Activated CD4-positive, alpha-beta T cell treated with anti-CD3 and anti-CD28 coated beads for 36 hours (primary cell): ENCODE measurements at places on chromosomes 5 and 9.

DNA sequence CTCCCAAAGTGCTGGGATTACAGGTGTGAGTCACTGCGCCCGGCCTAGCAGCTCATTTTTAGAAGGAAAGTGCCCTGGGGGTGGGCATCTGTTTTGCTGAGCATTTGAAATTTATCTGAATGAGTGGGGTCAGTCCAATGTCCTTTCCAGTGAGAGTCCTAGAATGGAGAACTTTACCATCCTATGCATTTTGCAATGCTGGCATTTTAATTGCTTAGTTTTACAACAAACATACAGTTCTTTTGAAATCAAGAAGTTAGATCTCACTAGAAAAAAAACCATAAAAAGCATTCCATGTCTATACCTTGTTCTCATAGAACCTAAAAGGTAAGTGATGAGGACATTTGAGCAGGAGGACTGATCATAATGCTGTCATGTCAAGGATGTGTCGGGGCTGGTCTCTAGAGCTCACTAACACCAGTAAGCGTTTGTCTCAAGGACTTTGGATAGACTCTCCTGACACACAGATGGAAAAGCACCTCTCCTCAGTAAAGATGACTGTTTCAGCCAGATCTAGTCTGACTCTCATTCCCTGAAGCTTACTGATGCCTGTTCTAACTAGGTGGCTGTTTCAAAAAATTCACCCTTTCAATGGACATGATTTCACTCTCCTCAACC is 83.9 kb downstream of the DCP2 start:
- DNase-seq = no peak

GRCh38 chr5:82054004-82054710 is 82.3 kb downstream of the ATG10 start:
- no peak for DNase-seq

DNA sequence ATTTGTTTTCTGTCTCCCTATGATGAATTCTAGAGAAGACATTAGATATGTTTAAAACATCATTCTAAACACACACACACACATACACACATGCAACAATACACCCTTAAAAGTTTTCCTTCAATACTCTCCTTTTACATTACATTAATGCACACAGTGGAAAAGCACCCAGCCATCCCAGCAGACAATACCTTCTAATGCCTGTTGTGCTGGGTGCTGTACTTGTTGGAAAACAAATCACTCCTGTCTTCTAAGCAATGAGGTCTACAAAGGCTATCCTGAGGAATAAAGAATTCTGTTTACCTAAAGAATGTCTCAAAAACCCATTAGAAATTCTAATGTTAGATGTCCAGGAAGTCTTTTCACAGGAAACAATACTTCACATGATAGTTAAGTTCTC is 259.1 kb upstream of the PPP1R2B start:
- DNase-seq = no peak

DNA sequence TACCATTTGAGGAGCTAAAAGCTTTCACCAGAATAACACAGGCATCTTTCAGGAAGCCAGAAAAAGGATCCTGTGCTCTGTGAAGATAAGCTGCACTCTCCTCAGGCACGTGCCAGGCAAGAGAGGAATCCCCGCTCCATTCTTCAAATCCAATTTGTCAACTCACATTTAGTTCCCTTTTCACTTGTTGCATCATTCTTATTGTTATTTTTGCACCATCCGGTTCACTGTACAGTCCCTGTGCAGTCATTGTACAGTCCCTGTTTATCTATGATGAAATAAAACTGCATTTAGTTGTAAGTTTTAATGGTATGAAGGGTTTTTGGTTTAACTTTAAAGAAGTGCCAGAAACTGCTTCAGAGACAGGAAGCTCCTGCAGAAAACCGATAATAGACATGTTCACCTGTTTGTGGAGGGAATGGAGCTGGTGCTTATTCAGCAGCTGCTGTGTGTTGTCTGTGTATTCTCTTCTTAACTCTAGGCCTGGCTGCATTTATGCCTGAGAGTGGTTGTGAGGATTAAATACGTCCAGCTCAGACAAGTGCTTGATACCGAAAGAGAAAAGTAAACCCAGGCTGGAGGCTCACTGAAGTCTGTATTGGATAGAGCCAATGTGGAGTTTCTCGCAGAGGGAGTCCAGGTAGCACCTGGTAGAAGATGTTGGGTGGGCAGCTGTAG is 22.4 kb downstream of the IFNW1 start:
- no peak for DNase-seq

- DNase-seq = no peak
Observed at GRCh38 chr9:115192835-115193525, 75.0 kb upstream of the TNC start.

GRCh38 chr9:38154501-38155421 is 85.7 kb upstream of the SHB start:
- no peak for DNase-seq

DNA sequence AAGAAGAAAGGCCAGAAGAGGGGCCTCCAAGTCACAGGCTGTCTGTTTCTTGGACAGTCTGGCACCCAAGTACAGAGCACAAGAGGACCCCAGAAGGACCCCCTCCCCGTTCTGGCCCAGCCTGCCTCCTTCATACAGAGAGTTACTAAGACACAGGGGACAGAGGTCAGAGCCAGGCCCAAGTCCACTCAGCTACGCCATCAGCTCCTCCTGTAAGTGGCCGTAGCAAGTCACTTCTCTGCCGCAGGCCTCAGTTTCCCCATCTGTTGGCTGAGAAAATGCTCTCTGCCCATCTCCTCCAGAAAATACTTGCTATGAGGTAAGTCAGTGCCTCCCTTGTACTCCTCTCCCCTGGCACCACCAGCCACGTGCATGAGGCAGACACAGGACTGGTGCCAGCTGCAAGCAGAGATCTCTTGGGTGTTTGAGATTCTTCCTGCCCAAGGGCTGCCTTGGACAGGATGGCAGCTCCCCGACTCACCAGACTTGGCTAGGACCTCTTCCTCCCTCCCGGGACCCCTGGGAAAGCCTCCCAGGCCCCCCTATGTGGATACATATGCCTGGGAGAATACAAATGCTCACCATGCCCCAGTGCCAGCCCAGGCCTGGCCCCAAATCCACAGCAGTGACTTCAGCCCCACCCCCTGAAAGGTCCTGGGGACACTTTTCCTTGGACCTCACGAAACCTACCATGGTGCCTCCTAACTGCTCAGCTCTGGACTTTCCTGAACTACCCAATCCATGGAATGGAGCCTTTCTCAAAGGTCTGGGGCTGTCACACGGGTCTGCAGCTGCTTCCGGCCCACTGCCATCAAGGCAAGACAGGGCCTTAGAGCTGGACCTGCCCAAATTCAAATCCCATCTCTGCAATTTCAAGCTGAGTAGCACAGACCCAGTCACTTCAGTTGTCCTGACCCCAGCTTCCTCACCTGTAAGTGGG is 5.1 kb downstream of the EEIG1 start:
- DNase-seq = no peak

GRCh38 chr5:54794135-54794975 is 191.0 kb downstream of the ESM1 start:
- DNase-seq = peak; percentile 11

- no peak for DNase-seq
Observed at GRCh38 chr9:117014061-117014460, 327.0 kb downstream of the TRIM32 start.

DNA sequence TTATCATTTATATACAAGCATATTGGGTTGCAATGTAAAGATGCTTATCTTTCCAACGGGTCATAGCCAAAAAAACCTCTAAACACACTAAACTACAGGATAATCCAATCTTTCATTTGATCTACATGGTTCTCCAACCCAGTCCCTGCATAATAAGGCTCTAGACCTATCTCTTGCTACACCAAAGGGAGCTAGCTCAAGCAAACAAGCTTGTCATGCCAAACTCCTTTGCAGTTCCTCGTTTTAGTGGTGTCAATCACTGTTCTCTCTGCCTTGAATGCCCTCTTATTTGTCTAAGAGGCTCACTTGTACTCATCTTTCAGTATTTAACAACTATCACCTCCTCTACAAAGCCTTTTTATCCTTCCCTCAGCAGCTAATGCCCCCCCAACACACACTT is 5.6 kb downstream of the HOMER1 start:
- DNase-seq = no peak
